ENCODE measurements at places on chromosomes 3 and 15. TPM values are rescaled to one million over a fixed set of nuclear protein-coding genes. Genes with fewer than 3 reads are reported as not detected.

LSAMP gene
- 2.1 TPM for total RNA-seq

PLCL2 gene
- 13.1 TPM for total RNA-seq

FMN1 gene
- total RNA-seq, result 1.3 TPM

MESD gene
- 21.0 TPM for total RNA-seq

PDE12 gene
- 14.2 TPM for total RNA-seq

NEDD4 gene
- total RNA-seq, result 39.3 TPM
